WTC11 (cell line): ENCODE measurements at places on chromosomes 1 and 21.

- DNase-seq, result no peak
These were observed 92.5 kb upstream of the RGS4 start for GRCh38 chr1:162976628-162977027.

- DNase-seq, result peak; percentile 31
These were observed 7.4 kb upstream of the MPL start for GRCh38 chr1:43329995-43330751.

- no peak for DNase-seq
These were observed 59.1 kb downstream of the BCL9 start for GRCh38 chr1:147600119-147601111.

- no peak for DNase-seq
These were observed 263.7 kb downstream of the OMA1 start for GRCh38 chr1:58282623-58283387.

DNA sequence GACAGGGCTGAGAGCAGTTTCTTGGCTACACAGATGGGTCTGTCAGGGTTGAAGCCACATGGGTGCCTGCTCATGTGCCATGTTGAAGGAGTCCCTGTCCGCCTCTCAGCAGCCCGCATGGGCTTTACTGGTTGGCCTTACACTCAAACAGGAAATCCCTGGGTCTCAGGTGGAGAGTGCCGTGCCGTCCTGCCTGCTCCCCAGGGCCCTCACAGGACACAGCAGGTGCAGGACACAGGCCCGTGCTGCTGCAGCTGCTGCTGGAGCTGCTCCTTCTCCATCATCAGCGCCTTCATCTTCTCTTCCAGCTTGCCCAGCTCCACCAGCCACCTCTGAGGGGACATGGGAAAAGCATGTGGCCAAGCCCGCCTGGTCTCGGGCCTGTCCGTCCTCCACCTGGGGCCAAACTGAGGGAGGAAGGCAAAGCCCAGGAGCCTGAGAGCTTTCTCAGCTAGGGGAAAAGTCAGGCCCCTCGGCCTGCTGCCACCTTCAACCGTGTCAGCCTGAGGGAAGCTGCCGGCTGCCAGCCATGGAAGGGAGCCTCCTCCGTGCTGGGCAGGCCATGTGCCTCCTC is 5.5 kb downstream of the SLFNL1 start:
- no peak for DNase-seq

- no peak for DNase-seq
These were observed 40.3 kb downstream of the TAS1R2 start for GRCh38 chr1:18819203-18819602.

- no peak for DNase-seq
These were observed 183.4 kb downstream of the ZNF281 start for GRCh38 chr1:200226268-200226968.

GRCh38 chr1:231694465-231695077 is 68.0 kb downstream of the DISC1 start:
- DNase-seq, result no peak

- no peak for DNase-seq
These were observed 9.1 kb upstream of the PSMB2 start for GRCh38 chr1:35650416-35650815.
